ENCODE measurements at places on chromosomes 7 and 10. TPM values are rescaled to one million over a fixed set of nuclear protein-coding genes. Genes with fewer than 3 reads are reported as not detected.

DNA sequence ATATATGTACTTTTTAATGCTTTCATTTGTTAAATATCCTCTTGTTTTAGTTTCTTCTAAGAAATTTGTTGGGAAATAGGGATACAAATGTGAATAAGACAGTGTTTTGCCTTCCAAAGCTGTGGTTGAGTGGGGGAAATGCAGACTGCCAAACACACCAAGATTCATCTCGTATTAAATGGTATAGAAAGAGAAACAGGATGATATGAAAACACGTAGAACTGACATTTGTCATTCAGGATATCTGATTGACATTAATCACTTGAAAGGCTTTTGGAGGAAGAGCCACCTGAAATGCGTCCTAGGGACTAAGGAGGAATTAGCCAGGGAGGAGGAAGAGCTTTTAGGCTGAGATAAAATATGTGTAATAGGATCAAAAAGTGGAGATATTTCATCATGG is 287.4 kb upstream of the SEMA3C start:
- H3K36me3 ChIP-seq = no peaks in the 10 kb centered on the region
- no peaks in the 10 kb centered on the region for H3K27me3 ChIP-seq
- H3K4me3 ChIP-seq = no peak overlapping the region
- no peak for DNase-seq
- no peak overlapping the region for H3K27ac ChIP-seq

GRCh38 chr7:140168816-140169215 is 8.0 kb downstream of the KDM7A start:
- no peaks in the 10 kb centered on the region for H3K27me3 ChIP-seq
- peak overlapping the region; percentile 37 for H3K27ac ChIP-seq
- no peak overlapping the region for H3K4me3 ChIP-seq
- no peak for DNase-seq
- peaks cover 11% of the 10 kb centered on the region for H3K36me3 ChIP-seq

DNA sequence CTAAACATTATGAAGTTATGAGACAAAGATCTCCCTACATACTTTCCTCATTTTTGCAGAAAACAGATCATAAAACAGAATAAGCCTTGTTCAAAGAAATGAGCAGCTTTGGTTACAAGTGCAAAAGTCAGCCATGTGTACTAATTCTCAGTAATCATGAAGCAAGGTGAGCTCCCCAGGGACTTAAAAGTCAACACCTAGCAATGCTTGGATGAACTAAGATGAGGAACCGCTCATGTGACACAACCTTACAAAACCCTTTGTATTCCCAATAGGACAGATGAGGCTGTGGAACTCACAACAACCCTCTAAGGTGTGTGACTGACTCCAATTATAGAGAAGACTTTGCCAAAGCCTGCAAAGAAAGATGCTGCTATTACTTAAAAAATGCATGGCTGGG is 154.5 kb downstream of the SLC25A13 start:
- peaks cover 4% of the 10 kb centered on the region for H3K4me1 ChIP-seq
- H3K27me3 ChIP-seq = no peaks in the 10 kb centered on the region
- no peak for DNase-seq
- H3K27ac ChIP-seq = no peak overlapping the region

DNA sequence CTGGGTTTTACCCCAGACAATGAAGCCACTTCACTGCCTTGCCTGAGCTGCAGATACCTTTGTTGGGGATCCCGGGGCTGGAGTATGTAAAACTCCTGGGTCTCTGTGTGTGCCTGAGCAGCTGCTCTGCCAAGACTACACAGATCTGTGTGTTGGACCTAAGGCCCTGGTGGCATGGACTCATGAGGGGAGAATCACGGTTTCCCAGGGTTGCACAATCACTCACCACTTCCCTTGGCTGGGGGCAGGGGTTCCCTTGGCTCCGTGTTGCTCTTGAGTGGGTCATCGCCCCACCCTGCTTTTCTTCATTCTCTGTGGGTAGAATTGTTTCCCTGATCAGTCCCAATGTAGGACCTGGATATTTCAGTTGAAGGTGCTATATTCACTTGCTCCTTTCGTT is 13.9 kb upstream of the TBATA start:
- H3K27ac ChIP-seq = no peak overlapping the region
- peaks cover 42% of the 10 kb centered on the region for H3K27me3 ChIP-seq
- DNase-seq = no peak
- H3K36me3 ChIP-seq = no peaks in the 10 kb centered on the region

GRCh38 chr10:49398000-49398861 is 2.3 kb upstream of the DRGX start:
- DNase-seq = peak; percentile 41
- H3K4me3 ChIP-seq = peak overlapping the region; percentile 41
- H3K27ac ChIP-seq = no peak overlapping the region
- peaks cover 13% of the 10 kb centered on the region for H3K4me1 ChIP-seq

DNA sequence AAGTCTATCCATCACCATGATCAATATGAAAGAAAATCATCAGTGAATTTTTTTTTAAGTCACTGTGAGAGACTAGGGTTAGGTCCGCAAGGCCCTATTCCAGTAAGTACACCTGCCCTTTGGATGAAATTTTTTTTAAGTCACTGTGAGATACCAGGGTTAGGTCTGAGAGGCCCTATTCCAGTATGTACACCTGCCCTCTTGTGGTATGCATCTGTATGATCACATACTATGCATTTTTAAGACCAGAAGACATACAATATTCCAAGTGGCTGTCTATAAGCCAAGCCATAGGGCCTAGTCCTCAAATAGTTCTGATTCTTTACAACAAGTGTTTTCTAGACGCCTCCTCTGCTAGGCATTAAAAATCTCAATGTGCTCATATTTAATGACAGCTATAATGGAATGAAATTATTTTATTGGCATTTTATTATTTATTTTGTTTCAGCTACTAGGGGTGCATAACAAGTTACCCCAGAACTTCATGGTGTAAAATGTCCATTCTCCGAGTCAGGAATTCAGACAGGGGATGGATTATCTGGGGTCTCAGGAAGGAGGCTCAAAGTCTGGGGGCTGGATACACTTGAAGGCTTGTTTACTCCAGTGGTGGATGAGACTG is 53.1 kb downstream of the TEX36 start:
- H3K4me3 ChIP-seq = no peak overlapping the region
- no peaks in the 10 kb centered on the region for H3K4me1 ChIP-seq
- no peak for DNase-seq
- H3K27me3 ChIP-seq = peaks cover 6% of the 10 kb centered on the region
- no peaks in the 10 kb centered on the region for H3K36me3 ChIP-seq

DNA sequence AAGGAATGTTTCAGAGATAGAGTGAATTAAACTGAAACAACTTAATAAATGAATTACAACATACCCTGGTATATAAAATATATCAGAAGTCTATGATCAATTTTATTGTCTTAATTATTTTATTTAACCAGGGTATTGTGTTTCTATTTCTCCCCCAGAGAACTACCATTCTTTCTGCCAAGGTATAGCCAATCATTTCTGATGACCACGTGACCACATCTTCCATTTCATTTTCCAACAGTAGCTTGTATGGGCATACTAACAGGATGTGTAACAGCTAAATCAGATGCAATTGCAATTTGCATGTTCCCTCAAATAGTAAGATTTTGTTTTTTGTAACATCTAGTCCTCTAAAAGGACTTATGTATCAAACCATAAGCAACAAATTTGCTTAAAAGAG is 123.9 kb upstream of the COL1A2 start:
- no peak for DNase-seq
- H3K4me3 ChIP-seq = no peak overlapping the region
- no peak overlapping the region for H3K27ac ChIP-seq
- no peaks in the 10 kb centered on the region for H3K36me3 ChIP-seq
- H3K27me3 ChIP-seq = peaks cover 16% of the 10 kb centered on the region

DNA sequence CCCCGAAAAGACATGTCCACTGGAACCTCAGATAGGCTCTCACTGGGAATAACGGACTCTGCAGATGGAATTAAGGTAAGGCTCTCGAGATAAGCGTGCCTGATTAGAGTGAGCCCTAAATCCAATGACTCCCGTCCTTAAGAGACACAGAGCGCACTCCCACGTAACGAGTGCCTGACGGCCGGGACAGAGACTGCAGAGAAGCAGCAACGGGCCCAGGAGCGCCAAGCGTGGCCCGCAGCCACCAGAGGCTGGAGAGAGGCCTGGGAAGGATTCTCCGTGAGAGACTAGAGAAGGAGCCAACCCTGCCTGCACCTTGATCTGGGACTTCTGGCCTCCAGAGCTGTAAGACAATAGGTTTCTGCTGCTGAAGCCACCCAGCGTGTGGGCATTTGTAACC is 20.0 kb upstream of the TNRC18 start:
- no peaks in the 10 kb centered on the region for H3K27me3 ChIP-seq
- no peak overlapping the region for H3K4me3 ChIP-seq
- H3K27ac ChIP-seq = no peak overlapping the region
- H3K36me3 ChIP-seq = no peaks in the 10 kb centered on the region

GRCh38 chr10:32077896-32078485 is 21.8 kb upstream of the KIF5B start:
- H3K27ac ChIP-seq = no peak overlapping the region
- no peaks in the 10 kb centered on the region for H3K4me1 ChIP-seq
- no peak for DNase-seq
- H3K4me3 ChIP-seq = no peak overlapping the region
- H3K36me3 ChIP-seq = no peaks in the 10 kb centered on the region

- DNase-seq = no peak
- no peak overlapping the region for H3K27ac ChIP-seq
- H3K36me3 ChIP-seq = no peaks in the 10 kb centered on the region
- peaks cover 7% of the 10 kb centered on the region for H3K27me3 ChIP-seq
- no peak overlapping the region for H3K4me3 ChIP-seq
Observed at GRCh38 chr7:94442639-94443038, 47.9 kb downstream of the COL1A2 start.

- H3K27ac ChIP-seq = no peak overlapping the region
- no peaks in the 10 kb centered on the region for H3K4me1 ChIP-seq
- DNase-seq = no peak
- H3K4me3 ChIP-seq = no peak overlapping the region
- no peaks in the 10 kb centered on the region for H3K36me3 ChIP-seq
Observed at GRCh38 chr10:121104476-121105111, 253.4 kb downstream of the WDR11 start.

- no peaks in the 10 kb centered on the region for H3K4me1 ChIP-seq
- DNase-seq = no peak
- no peaks in the 10 kb centered on the region for H3K27me3 ChIP-seq
- no peak overlapping the region for H3K27ac ChIP-seq
- H3K4me3 ChIP-seq = no peak overlapping the region
Observed at GRCh38 chr10:88428442-88428841, 154.7 kb downstream of the RNLS start.

DNA sequence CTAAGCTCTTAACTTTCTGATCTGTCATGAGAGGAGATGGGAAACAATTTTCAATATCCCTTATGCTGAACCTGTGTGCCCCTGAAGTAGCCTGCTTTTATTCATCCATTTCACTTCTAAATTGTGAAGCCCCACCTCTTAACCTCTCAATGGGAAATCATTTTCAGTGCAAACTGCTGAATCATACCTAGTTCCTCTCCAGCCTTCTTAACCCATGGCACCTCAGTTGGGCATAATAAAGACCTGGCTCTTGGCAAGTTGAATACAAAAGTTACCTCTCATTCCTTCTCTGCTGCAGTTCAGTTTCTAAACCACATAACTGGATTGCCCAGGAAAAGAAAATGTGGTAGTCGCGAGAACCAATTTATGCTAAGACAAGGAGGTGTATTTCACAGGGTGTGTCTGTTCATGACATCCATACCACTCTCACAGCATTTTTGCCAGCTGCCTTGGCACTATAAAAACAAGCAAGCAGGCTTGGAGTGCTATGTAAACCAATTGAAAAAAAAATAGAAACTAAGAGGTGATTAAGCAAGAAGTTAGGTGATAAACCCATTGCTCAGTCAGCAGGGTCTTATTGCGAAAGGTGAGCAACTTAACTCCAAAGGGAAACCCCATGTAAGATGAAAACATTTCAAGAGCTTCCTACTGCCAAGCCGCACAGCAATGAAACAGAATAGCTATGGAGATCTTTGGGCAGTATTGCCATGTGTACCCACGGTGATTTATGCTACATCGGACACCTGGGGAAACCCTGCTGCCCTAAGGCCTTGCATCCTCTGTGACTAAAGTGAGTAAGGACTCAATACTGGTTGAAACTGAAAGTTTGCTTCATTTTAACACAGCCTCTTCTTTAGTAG is 57.0 kb upstream of the DKK1 start:
- no peak overlapping the region for H3K27ac ChIP-seq
- no peak for DNase-seq
- no peaks in the 10 kb centered on the region for H3K27me3 ChIP-seq
- no peaks in the 10 kb centered on the region for H3K36me3 ChIP-seq
- H3K4me3 ChIP-seq = no peak overlapping the region

DNA sequence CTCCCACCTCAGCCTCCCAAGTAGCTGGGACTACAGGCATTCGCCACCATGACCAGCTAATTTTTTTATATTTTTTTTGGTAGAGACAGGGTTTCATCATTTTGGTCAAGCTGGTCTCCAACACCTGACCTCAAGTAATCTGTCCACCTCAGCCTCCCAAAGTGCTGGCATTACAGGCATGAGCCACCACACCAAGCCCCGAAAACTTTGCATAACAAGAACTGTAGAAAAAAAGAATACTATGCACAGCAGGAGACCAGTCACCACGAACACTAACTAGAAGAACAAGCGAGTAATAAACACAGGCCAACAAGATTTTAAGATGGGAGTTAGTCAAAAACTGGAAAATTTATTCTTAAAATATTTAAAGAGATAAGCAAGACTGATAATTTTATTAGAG is 447.0 kb downstream of the ETV1 start:
- H3K4me3 ChIP-seq = no peak overlapping the region
- no peaks in the 10 kb centered on the region for H3K36me3 ChIP-seq
- no peaks in the 10 kb centered on the region for H3K4me1 ChIP-seq
- H3K27me3 ChIP-seq = no peaks in the 10 kb centered on the region
- H3K27ac ChIP-seq = no peak overlapping the region

DNA sequence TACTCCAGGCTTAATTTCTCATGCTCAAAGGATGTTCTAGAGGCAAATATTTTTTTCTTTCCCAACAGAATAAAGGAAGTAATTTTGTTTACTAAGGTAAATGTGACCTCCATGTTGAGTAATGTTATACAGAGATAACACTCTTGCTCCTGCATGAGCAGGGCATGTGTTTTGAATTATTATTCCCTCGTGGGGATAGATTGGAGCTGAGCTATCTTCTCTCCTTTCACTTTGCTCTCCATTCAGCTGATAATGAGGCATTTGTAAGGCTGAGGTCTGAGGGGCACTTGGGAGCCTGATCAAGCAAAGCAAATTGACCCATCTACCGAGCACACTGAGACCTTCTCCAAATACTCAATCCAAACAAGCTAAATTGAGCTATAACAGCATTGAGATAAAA is 50.7 kb upstream of the GHITM start:
- H3K27me3 ChIP-seq = peaks cover 2% of the 10 kb centered on the region
- no peak for DNase-seq
- no peak overlapping the region for H3K4me3 ChIP-seq

- H3K36me3 ChIP-seq = peaks cover 1% of the 10 kb centered on the region
- H3K27me3 ChIP-seq = peaks cover 45% of the 10 kb centered on the region
- peaks cover 22% of the 10 kb centered on the region for H3K4me1 ChIP-seq
- peak overlapping the region; percentile 88 for H3K4me3 ChIP-seq
- DNase-seq = no peak
- peak overlapping the region; percentile 41 for H3K27ac ChIP-seq
Observed at GRCh38 chr7:20797462-20798080, 10.9 kb upstream of the SP8 start.

GRCh38 chr7:156177422-156178055 is 365.3 kb upstream of the SHH start:
- H3K4me3 ChIP-seq = no peak overlapping the region
- H3K36me3 ChIP-seq = no peaks in the 10 kb centered on the region
- no peak for DNase-seq
- no peaks in the 10 kb centered on the region for H3K4me1 ChIP-seq
- H3K27ac ChIP-seq = no peak overlapping the region

SCIN gene
- not detected for total RNA-seq

MMD2 gene
- total RNA-seq = not detected

GFRA1 gene
- not detected for total RNA-seq

AGAP3 gene
- total RNA-seq = 7.4 TPM

NUTM2A gene
- 1.0 TPM for total RNA-seq

RSU1 gene
- total RNA-seq = 59.2 TPM

PRF1 gene
- total RNA-seq = 0.61 TPM

SPDYE1 gene
- total RNA-seq = not detected
